ENCODE measurements at places on chromosomes 7 and 10. TPM values are rescaled to one million over a fixed set of nuclear protein-coding genes. Genes with fewer than 3 reads are reported as not detected.

TEX47 gene
- not detected for total RNA-seq

SCIN gene
- total RNA-seq: 0.31 TPM

ANXA11 gene
- total RNA-seq: 237 TPM

FGFBP3 gene
- 2.1 TPM for total RNA-seq

STEAP2 gene
- 4.9 TPM for total RNA-seq

LRRC18 gene
- total RNA-seq: not detected

PGAM1 gene
- total RNA-seq: 553 TPM

GPR85 gene
- not detected for total RNA-seq

NRG3 gene
- total RNA-seq: not detected

TAS2R5 gene
- total RNA-seq: 0.50 TPM

UBE2H gene
- total RNA-seq: 44.4 TPM

MEST gene
- total RNA-seq: 36.9 TPM

ARPC1B gene
- total RNA-seq: 303 TPM

FAS gene
- 30.9 TPM for total RNA-seq

GTF2IRD1 gene
- total RNA-seq: 21.0 TPM

All from A549 treated with dexamethasone at 1 μM for 4 hours (cell line).